SJCRH30 (cell line): ENCODE measurements at places on chromosomes 6 and 20. TPM values are rescaled to one million over a fixed set of nuclear protein-coding genes. Genes with fewer than 3 reads are reported as not detected.

KCNS1 gene
- not detected in 2 replicates for total RNA-seq

DNA sequence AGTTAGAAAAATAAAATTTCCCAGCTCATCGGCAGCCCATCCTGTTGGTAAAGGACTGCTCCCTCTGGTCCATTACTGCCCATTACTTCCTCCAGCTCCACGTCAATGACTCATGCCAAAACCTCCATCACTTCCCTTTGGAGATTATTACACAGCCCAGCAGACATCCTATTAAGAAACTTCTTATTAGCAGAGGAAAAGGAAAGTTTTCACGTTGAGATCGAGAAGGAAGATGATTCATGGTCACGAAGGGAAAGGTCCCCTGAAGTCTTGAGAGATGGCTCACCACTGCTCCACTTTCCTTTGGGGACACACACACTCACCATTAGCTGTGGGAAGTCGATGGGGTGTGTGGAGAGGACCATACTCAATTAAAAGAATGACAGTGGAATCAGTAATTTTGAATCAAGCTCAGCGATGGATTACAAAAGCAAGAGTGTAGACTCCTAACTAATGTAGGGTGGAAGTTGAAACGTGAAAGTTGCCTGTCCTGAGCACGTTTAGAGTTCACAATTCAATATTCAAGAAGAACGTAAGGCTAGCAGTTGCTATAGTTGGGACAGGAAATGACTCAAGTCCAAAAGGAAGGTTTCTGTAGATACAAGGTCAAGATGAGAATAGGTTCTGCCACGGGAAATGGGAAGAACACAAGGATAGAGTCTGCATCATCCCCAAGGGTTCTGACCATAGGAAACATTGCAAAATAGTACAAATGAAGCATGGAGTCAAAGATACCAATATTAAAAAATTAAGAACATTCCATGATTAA, 21.6 kb downstream of the SASH1 start:
- DNase-seq, result no peak

GRCh38 chr6:63149730-63150129, 61.5 kb upstream of the FKBP1C start:
- no peak for DNase-seq

CTAGE9 gene
- not detected in 2 replicates for total RNA-seq
